Left forelimb (tissue), 1 donor: ENCODE measurements at places on chromosomes 6 and 20.

DNA sequence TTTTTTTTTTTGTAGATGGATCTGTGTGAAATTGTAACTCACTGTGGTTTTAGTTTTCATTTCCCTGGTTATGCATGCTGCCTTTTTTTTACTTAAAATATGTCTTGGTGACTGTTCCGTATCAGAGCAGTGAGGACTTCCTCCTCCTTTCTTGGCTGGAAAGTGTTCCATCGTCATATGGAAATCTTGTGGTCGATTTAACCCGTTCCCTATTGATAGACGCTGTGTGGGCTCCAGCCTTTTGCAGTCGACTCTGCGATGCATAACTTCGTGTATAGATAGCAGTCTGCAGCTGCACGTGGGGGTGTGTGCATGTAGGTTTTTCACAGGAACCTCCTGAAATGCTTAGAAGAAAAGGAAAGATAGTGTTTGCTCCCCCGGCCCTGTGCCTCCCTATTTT, 28.1 kb upstream of the PNPLA1 start:
- DNase-seq: no peak

DNA sequence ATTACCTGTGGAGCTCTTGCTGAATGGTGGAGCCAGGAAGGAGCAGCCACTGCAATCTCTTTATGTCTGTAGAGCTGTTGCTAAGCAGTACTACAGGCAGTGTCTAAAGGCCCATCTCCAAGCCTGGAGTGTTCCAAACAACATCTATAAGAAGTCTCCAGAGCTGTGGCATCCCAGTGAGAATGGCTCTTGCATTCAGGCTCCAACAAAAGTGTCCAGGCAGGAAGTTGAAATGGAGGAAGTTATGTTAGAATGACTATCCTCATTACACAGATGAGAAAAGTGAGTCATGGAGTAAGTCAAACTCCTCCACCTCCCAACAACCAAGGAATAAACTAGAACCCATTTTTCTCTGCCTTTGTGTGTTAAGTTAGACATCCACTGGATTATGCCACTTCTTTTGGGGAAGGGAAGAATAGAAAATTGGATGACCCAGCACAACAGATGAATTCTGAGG, 288.5 kb upstream of the STXBP5 start:
- DNase-seq: no peak

- no peak for DNase-seq
These were observed 34.1 kb upstream of the HLA-DQB1 start for GRCh38 chr6:32700391-32701040.

- no peak for DNase-seq
These were observed 16.8 kb downstream of the FKBP1A start for GRCh38 chr20:1376007-1376406.

DNA sequence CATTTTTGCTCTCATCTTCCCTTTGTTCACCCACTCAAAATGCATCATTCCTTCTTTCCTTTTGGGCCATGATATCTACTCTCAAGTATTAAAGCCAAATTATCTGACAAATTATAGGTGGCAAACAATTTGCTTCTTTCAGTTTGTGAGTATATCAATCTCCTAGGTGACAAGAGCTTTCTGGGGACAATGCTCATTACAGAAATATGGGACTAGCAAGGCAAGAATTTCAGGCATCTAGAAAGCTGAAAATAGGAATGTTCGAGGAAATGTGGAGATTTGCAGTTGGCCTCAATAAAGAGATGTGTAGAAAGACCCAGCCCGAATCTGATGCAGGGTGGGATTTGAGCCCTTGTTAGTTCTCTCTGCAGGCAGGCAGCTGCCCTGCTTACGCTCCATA, 71.8 kb downstream of the ALDH8A1 start:
- DNase-seq: no peak

- no peak for DNase-seq
These were observed 37.8 kb downstream of the SLX4IP start for GRCh38 chr20:10472871-10473270.

DNA sequence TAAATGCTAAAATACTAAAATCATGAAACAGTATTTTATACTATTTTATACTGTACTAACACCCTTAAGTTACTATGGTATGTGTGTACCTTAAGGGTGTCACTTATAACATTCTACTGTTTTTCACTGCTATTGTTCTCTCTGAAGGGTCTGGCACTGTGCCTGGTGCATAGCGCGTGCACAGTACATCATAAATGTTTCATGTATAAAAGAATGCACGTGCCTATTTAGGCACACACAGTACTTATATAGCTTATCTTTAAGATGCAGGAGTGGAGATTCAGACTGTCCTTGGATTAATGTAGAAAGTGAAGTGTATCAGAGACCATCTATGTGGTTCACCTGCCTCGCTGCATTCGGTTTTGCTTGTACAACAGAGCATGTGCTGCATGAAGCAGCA, 64.0 kb upstream of the SGK1 start:
- no peak for DNase-seq

GRCh38 chr6:87465051-87465450, 7.7 kb upstream of the SLC35A1 start:
- no peak for DNase-seq

DNA sequence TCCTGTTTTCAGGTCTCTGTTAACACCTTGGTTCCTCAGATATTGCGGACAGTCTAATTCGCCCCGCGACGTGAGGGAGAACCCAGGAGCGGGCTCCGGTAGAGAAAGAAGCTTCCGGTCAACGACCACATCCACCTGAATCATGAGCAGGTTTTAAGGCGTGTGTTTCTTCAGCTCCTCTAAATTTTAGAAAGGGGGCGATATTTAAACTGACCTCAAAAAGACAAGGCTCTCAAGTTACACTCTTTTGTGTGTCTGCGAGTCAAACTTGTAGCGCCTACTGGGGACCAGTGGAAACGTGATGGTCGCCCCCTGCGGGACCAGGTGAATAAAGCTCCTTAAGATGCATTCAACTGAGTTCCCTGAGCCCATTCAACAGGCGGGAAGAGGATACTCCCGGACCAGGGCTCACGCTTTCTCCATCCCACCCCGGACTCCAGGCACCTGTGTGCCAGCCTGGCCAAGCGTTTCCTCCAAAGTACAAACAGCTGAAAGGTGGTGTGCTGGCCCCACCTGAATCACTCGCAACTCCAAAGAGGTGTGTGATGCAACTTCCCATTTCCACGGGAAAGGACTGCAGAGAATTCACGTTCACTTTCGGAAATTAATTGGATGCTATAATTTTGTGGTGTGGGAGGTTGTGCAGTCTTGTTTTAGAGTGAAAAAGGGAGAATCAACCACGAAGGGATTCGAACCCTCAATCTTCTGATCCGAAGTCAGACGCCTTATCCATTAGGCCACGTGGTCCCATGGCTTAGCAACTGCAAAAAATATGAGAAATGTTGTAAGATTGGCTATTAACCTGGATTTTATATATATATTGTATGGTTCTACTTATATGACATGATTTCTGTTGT, 17.0 kb downstream of the GPX5 start:
- no peak for DNase-seq

DNA sequence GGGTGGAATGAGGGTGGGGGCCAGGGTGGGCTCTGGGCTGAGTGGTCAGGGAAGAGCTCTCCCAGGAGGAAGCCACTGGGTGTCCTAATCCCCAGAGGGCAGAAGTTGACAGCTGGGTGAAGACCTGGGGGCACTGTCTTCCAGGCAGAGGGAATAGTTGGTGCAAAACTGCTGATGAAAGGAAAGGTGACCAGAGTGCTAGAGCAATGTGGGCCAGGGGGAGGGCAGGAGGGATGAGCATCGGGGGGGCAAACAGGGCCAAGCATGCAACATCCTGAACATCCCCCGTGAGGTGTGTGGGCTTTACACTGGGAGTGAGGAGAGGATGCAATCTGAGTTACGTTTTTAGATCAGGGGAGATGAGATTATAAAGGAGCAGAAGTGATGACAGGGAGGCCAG, 97.8 kb downstream of the NOL4L start:
- no peak for DNase-seq

- DNase-seq: no peak
These were observed 27.6 kb upstream of the MRGBP start for GRCh38 chr20:62768551-62769287.

- no peak for DNase-seq
These were observed 124.2 kb downstream of the LY86 start for GRCh38 chr6:6712449-6713403.

- no peak for DNase-seq
These were observed 33.9 kb upstream of the HLA-C start for GRCh38 chr6:31305703-31306219.

DNA sequence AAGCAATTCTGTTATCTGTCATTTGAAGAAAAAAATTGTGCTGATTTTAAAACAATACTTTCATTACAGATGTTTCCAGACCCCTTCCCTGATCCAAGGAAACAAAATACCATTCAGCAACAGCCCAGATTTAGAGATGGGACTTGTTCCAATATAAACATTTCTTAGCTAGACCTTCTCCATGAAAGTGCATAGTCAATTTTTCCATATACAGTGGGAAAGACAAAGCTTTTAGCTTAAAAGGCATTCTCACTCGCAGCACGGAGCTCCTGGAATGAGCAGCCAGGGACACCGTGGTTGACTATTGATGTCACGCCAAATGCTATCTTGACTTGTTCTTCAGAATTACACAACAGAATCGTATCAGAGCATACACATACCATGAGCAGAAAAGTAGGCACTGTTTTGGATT, 21.5 kb downstream of the LAMA4 start:
- no peak for DNase-seq

DNA sequence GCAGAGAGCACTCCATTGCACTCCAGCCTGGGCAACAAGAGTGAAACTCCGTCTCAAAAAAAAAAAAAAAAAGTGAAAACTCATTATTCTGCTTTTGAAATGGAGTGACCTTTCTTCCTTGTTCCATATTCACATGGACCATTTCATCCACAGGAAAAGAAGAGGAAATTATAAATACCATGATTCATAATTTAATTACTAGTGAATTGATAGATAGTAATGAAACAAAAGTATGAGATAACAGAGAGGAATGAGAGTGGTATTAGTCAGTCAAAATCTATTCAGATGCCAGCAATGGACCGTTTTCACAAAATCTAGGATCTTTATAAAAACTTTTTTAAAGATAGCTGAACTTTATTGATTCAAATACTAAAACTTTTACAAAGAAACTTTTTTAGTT, 443.1 kb upstream of the FLRT3 start:
- no peak for DNase-seq

- DNase-seq: no peak
These were observed 119.1 kb downstream of the TENT5A start for GRCh38 chr6:81633391-81633790.

DNA sequence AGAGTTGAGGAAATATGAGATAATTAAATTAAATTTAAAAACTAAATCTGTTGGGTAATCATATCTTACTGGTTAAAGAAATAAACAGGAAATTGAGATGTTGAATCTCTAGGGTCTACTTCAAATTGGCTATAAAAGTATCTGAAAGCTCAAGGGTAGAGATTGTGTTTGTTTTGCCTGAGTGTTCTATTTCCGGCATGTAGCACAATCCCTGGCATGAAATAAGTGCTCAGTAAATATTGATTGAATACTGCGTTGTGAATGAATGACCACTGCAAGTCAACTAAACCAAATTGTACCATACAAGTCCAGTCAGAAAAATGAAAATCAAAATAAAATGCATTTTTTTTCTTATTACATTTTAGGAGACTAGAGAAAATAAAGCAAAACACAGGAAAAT, 709.8 kb downstream of the EPM2A start:
- no peak for DNase-seq

DNA sequence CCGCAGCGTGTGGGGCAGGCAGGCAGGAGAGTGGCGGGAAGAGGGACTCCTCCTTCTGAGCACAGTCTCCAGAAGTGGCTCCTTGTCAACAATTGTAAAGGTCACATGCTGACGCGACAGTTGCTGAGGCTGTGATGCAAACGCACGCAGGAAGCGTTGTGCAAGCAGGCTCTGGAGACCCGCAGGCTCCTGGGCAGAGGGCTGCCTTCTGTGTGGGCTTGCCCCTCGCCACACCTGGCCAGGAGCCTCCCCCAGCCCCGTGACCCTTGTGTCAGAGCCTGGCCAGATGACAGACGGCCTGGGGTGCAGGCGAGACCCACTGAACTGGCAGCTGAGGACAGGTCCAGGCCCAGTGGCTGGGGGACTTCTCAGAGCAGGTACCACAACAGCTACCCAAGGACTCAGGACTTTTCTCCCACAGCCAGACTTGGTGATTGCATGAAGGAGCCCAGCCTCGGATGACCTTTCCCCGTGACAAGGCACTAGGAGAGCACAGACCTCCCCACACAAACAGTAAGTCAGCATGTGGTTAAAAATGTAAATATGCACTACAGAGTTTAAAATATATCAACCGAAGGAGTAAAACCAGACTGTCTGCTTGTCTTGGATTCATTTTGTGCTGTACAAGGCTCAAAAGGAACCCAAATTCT, 222.1 kb upstream of the RREB1 start:
- DNase-seq: no peak

DNA sequence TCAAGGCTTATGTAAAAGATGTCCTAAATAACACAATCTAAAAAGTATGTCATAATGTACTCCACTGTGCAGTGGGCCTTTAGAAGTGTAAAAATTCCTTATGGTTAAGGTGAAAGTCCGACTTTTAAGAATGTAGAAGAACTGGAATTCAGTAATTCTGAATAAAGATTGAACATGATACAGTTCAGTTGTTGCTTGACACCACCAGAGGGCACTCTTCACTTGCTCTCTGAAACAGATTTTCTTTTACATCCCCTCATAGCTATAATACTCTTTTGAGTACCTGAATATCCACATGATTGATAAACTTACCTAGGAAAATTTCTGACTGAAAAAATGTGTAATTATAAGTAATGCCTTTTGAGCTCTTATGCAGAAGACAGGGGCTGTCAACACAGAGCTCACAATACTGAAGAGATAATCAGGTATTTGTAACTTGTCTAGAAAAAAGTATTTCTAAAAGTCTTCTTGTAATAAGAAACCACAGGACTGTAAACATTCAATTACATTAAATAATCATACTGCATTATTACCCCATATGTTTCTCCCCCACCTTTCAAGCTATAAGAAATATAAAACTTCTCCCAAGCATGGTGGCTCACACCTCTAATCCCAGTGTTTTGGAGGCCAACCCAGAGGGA, 92.1 kb downstream of the POPDC3 start:
- no peak for DNase-seq

GRCh38 chr6:47187893-47188587, 121.7 kb downstream of the TNFRSF21 start:
- DNase-seq: no peak

- no peak for DNase-seq
These were observed 60.2 kb upstream of the RPS6KA2 start for GRCh38 chr6:166687070-166687878.

DNA sequence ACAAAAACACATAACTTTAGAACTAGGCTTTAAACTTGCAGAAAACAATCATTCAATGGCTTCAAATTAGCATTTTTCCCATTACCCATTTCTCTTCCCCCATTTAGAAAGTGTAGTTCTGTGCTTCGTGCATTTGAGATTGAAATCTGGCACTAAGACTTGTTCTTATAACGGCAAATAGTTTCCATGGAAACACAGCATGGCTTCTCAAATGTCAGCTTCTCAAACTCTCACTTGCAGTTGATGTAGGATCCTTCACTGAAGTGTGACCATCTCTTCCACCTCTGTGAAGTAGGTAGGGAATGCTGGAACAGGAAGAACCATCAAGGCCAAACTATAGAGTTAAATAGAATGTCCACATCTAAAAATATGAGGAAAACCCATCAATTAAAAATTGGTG, 52.2 kb downstream of the MANEA start:
- no peak for DNase-seq

GRCh38 chr6:114523508-114523907, 180.7 kb upstream of the HS3ST5 start:
- no peak for DNase-seq

- no peak for DNase-seq
These were observed 25.7 kb downstream of the RAET1L start for GRCh38 chr6:149999636-150000035.

- no peak for DNase-seq
These were observed 89.1 kb downstream of the FUT9 start for GRCh38 chr6:96104910-96105309.

GRCh38 chr6:64590965-64591675, 955.5 kb downstream of the PHF3 start:
- no peak for DNase-seq
